ENCODE measurements at places on chromosomes 7 and 10. TPM values are rescaled to one million over a fixed set of nuclear protein-coding genes. Genes with fewer than 3 reads are reported as not detected.

- DNase-seq, result no peak
These were observed 125.7 kb upstream of the CXCL12 start for GRCh38 chr10:44510379-44511115.

DNA sequence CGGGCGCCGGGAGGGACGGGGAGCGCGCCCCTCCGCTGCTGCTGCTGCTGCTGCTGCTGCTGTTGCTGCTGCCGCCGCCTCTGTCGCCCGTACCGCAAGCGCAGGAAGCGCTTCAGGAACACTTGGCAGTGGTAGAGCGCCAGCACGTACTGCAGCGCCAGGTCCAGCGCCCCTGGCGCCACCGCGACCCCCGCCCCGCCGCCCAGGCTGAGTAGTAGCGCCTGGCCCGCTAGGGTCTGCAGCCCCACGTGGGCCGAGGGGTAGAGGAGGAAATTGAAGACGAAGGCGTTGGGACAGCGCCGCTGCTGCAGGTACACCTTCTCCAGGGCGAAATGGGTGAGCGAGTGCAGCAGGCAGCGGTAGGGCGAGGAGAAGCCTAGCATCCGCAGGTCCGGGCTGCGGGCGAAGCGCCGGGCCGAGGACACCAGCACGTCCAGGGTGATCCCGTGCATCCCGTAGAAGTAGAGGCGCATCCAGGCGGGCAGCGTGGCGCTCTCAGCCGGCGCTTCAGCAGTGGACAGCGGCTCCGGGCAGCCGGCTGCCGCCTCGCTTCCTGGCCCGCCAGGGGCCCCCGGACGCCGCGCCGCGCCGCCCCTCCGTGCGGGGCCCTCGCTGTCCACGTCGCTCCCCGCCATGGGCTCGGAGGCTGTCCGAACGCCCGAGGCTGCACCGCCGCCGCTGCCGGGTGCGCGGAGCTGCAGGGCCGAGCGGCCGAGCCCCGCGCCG, at the start of gene TMEM229A:
TMEM229A (minus strand) TSS at position 699 of the 726 bp plus-strand sequence; CDS start at position 635, 64 bp downstream.
- peak; percentile 11 for DNase-seq

PDK4 gene
- not detected for total RNA-seq

NPC1L1 gene
- total RNA-seq, result 0.25 TPM

TDRD1 gene
- 0.07 TPM for total RNA-seq

DNA sequence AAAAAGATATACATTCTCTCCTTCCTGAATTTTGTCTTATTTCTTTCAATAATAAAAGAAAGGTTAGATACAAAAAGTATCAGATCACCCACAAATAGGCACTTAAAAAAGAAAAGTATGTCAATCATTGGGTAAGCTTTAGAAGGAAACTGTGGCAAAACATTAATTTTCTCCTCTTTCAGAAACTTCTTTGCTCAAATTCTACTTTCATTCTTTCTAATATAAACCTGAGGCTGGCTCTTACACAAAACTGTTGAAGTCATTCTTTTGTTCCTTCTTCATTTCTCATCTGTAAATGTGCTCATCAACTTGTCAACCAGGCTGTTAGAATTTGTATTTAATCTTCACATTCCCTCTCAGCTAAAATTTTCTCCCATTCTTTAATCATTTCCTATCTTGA, 124.6 kb downstream of the LRRN3 start:
- no peak for DNase-seq

- no peak for DNase-seq
These were observed 251.7 kb upstream of the MYO3A start for GRCh38 chr10:25682203-25682851.

DNA sequence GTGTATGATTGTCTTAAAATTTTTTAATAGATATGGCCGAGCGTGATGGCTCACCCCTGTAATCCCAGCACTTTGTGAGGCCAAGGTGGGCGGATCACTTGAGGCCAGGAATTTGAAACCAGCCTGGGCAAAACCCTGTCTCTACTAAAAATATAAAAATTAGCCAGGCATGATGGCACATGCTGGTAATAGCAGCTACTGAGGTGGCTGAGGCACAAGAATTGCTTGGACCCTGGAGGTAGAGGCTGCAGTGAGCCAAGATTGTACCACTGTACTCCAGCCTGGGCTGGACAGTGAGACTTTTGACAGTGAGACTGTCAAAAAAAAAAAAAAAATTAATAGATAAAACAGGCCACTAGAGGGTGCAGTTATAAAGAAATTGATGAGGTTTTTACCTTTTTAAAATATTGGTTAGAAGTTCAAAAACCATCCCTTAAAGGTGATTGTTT, 20.5 kb downstream of the NOM1 start:
- DNase-seq, result no peak

DNA sequence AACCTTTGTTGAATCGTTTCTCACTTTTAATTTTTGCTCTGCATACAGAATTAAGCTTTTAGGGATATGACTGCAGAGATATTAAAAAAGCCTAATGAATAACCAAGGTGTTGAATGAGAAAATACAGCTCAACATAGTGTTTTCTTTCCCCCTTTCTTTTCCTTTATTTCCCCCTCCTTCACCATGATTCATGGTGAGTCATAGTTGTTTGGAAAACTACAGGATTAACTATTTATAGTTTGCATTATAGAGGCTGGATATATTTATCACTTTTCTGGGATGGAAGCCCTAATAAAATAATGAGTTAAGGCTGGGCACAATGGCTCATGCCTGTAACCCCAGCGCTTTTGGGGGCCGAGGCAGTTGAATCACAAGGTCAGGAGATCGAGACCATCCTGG, 115.0 kb downstream of the DNAJB9 start:
- no peak for DNase-seq

GRCh38 chr10:71888623-71889387, 37.8 kb upstream of the PSAP start:
- peak; percentile 64 for DNase-seq

BHLHA15 gene
- 3.3 TPM for total RNA-seq

DNA sequence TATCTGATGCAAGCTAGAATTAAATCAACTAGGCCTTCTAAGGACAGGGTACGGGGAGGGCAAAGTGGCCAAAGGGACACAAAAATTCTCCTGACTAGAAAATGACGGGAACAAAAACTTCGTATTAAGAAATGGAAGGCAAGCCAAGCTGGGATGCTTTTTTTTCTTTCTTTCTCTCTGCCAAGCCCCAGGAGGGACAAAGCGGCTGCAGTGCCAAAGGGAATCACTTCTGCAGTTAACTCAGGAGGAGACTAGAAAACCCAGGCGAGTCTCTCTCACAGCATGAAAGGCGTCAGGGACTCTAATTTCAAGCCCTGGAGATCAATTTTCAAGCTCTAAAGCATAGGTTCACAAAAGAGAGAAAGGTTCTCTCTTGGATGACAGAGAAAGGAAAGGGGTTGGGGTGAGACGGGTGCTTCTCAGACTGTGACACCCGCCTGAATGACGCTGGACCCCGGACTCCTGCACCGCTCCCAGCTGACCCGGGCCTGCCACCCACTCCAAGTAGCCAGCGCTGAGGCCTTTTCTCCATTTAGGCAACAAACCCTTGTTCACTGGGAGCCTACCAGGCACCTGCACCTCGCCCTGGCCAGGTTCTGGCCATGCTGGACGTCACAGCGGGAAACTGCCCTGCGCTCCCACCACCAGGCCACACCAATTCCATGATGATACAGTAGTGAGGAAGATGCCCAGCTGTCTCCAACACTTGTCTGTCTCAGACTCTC, 56.5 kb downstream of the KIAA1549 start:
- no peak for DNase-seq

DNA sequence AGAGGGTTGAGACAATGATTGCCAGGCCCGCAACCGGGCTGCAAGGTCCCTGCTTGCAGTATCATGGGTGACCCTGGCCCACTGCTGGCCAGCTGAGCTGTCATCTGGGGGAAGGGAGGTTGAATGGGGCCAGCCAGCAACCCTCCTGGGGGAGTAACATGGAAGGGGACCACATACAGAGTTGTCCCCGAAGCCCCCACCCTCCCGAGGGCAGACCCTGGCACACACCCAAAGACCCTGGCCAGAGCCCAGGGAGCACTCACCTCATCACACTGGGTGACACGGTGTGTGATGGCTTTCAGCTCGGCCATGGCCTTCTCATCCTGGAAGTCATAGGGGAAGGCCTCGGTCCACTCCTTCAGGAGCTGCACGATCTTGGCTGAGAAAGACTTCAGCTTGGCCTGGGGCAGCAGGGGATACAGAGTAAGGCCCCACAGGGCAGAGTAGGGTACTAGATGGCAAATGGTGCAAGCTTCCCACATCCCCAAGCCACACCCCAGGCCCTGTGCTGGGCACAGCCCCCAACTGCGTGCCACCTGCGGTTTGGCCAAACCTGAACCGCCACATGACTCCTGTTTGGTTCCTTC, 63.4 kb downstream of the CSGALNACT2 start:
- DNase-seq, result no peak

DNA sequence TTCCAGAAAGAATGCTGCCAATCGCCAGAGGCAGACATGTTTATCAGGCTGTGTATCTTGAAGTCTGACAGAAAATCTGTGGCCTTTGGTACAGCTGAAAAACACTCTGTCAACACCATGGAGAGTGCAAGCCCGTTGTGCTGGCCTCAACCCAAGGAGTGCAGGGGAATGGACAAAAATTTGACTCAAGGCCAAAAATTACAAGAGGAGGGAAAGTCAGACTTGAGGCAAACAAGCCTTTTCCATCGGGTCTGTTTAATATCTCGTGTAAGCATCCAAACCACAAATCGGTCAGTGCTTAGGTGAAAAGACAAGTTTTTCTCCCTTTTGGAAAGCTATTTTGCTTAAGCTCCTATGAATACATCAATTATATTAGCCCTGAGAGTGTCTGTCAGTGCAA, 305.3 kb upstream of the NFE2L3 start:
- no peak for DNase-seq

OR2A1 gene
- total RNA-seq, result not detected

CYREN gene
- 44.5 TPM for total RNA-seq

DNA sequence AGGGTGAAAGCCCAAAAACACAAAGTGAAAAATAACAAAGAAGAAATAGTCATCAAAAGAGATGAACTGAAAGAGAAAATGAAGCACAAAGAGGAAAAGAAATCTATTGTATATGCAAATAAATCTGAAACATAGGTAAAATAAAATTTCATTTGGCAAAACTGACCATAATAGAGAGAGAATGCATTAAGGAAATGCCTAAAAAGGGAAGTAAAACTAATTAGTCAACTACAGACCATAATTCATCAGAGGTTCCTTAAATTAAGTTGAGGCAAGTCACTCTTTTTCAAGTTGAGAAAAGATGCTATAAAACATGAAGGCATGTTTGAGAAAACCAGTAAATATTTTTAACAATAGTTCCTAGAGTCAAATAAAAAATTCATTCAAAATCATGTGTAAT, 233.3 kb downstream of the LRRN3 start:
- DNase-seq, result no peak

DNA sequence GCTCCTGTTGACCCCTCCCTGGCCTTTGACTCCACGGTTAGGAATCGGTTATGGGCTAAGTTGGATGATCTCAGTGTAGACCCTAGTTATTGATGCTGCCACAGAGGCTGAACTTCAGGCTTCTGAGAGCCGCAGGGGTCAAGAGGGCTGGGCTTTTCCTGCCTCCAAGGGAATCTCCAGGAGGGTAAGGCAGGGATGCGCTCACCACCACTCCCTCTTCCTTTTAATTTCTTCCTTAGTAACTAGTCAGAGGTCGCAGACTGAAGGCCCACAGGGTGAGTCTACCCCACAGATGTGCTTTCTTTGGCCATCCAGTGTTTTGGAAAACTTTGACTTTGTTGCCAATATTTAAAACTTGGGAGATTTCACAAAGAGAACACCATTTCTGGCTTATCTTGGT, 151.0 kb upstream of the TCF7L2 start:
- no peak for DNase-seq

ENKUR gene
- total RNA-seq, result not detected

- DNase-seq, result no peak
These were observed 11.5 kb downstream of the HNRNPA2B1 start for GRCh38 chr7:26188957-26189541.

GRCh38 chr10:18767981-18768380, 108.8 kb downstream of the ARL5B start:
- no peak for DNase-seq

PKD1L1 gene
- total RNA-seq, result 0.10 TPM

GRCh38 chr7:132779164-132779563, 202.9 kb upstream of the PLXNA4 start:
- DNase-seq, result no peak

GRCh38 chr7:85328456-85328998, 141.7 kb upstream of the SEMA3D start:
- no peak for DNase-seq

DNA sequence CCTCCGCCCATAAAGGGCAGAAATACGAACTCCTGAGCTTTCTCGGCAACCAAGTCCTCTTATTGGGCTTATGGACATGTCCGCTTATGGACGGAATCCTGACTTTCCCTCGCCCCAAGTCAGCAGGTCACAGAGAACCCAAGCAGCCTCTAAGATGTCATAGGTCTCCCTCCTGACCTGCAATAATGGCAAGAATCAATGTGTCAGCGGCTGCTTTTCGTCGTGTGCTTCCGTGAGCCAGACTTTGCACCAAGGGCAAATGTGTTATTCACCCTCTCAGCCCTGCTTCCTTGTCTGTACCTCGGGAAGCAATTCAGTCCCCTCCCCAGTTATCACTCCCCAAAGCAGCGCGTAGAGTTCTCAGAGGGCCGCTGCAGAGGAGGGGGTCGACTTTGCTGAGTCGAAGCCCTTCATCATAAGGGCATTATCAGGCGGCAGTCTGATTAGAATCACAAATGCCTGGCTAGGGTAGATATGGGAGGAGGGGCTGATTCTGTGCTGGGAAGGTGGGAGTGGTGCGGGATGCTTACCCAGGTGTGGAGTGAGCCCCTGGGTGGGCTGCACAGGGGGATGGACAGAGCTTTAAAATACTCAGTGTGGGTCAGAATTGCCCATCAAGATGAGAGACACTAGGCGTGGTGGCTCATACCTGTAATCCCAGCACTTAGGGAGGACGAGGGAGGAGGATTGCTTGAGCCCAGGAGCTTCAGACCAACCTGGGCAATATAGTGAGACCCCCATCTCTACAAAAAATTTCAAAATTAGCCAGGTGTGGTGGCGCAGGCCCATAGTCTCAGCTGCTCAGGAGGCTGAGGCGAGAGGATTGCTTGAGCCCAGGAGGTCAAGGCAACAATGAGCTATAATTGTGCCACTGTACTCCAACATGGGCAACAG, 36.0 kb downstream of the COL26A1 start:
- no peak for DNase-seq

DNA sequence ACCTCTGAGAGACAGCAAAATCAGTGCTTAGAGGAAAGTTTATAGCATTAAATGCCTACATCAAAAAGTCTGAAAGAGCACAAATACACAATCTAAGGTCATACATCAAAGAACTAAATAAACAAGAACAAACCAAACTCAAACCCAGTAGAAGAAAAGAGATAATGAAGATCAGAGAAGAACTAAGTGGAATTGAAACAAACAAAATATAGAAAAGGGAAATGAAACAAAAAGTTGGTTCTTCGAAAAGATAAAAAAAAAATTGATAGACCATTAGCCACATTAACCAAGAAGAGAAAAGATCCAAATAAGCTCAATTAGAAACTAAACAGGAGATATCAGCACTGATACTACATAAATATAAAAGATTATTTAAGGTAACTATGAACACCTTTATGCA, 280.0 kb upstream of the NRG3 start:
- DNase-seq, result no peak

DNA sequence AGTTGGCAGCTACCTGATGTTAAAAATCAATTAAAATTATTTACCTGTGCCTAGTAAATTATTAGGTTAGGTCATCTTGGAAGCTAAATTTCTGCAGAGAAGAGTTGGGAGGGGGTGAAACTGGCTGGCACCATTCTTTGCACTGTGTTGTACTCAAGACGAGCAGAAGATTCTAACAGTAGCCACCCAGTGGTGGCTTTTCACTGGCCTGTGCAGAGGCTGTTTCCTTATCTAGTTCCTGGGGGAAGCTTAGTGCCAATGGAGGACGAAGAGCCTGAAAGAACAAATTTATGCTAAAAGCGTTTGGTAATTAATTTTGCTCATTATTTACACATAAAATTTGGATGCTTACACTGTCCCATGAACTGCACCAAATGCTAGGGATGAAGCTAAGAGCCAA, 595.3 kb downstream of the XPNPEP1 start:
- no peak for DNase-seq

Measured in activated T-cell treated with anti-CD3 and anti-CD28 coated beads, Interleukin-2, amount 50 U/mL, for 72 hours (primary cell).